ENCODE measurements at places on chromosomes 6 and 20. TPM values are rescaled to one million over a fixed set of nuclear protein-coding genes. Genes with fewer than 3 reads are reported as not detected.
A peak's percentile ranks its signal among the peaks of the same experiment; 100 is the strongest.

ERVFRD-1 gene
- not detected for total RNA-seq

- peak; percentile 15 for DNase-seq
- H3K27me3 ChIP-seq: no peaks in the 10 kb centered on the region
- peaks cover 35% of the 10 kb centered on the region for H3K4me1 ChIP-seq
- no peaks in the 10 kb centered on the region for H3K36me3 ChIP-seq
- no peak overlapping the region for H3K27ac ChIP-seq
These were observed 14.2 kb downstream of the VAPB start for GRCh38 chr20:58403272-58403671.

DNA sequence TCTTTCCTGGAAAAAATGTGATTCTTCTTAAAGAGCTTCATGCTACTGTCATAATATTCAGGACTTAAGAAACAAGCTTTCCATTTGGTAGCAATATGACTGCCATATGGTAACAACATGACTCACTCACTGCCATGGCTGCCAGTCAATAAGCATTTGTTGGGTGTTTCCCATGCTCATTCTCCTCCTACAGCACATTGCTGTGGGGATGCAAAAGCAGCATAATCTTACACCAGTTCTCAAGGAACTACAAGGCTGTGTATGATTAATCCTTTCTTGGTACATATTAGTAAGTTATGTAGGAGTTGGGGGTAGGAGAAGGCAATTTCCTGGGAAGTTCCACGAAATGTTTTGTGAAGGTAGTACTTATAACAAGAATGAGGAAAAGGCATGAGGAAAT is 76.7 kb downstream of the CEP162 start:
- no peak overlapping the region for H3K27ac ChIP-seq
- H3K4me1 ChIP-seq: no peaks in the 10 kb centered on the region
- H3K36me3 ChIP-seq: peaks cover 18% of the 10 kb centered on the region

GRCh38 chr6:21455071-21455470 is 138.5 kb upstream of the SOX4 start:
- H3K27ac ChIP-seq: no peak overlapping the region
- H3K27me3 ChIP-seq: peaks cover 2% of the 10 kb centered on the region
- H3K4me3 ChIP-seq: no peak overlapping the region
- DNase-seq: no peak

MATN4 gene
- not detected for total RNA-seq

FAM83B gene
- not detected for total RNA-seq

DNA sequence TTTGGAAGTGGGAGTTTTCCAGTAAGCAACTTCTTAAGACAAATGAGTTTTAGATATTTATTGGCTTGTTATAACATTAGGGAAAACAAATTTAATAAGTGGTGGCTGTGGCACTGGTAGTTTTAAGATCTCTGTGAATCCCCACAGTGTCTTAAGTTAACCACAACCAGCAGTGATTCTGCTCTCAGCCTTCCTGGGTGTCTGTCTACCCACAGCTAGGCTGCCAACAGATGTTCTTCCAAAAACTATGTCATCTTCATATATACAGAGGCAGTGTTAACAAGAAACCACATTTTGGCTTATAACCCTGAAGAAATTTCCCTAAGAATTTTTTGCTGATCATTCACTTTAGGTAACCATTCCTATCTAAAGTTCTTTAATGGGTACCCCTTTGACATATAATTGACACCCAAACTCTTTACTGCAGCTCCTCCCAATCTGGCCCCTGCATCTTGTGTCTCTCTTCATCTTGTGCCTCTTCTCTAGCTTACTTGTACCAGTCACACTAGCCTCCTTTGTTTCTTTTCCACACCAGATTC is 52.7 kb downstream of the TOP1 start:
- no peaks in the 10 kb centered on the region for H3K27me3 ChIP-seq
- H3K4me3 ChIP-seq: no peak overlapping the region
- H3K36me3 ChIP-seq: peaks cover 7% of the 10 kb centered on the region

GRCh38 chr6:105753207-105753606 is 332.9 kb upstream of the PRDM1 start:
- H3K4me3 ChIP-seq: no peak overlapping the region
- no peaks in the 10 kb centered on the region for H3K36me3 ChIP-seq
- no peak overlapping the region for H3K27ac ChIP-seq
- H3K4me1 ChIP-seq: peaks cover 4% of the 10 kb centered on the region

MICAL1 gene
- 202 TPM for total RNA-seq

C6orf132 gene
- total RNA-seq: 0.05 TPM
